Stimulated activated CD4-positive, alpha-beta T cell treated with anti-CD3 and anti-CD28 coated beads, Interleukin-15, amount 100 ng/mL, for 48 hours (primary cell): ENCODE measurements at places on chromosomes 1 and 21.

- no peak for DNase-seq
Measured at GRCh38 chr1:60413091-60413490, 339.5 kb upstream of the C1orf87 start.

DNA sequence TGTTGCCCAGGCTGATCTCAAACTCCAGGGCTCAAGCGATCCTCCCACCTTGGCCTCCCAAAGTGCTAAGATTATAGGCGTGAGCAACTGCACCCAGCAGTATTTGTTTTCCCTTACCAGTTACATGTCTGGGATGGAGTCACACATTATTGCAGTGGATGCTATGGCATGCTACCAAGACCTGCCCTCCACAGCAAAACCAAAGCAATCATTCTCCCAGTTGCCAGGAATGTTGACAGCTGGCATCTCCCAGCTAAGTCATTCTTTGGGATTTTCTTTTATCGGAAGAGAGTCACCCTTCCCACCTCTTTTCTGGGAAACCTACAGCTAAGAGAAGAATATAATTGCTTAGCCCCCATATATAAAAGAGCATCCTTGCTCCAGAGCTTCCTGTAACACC lies 49.4 kb upstream of the RGS7 start:
- no peak for DNase-seq

DNA sequence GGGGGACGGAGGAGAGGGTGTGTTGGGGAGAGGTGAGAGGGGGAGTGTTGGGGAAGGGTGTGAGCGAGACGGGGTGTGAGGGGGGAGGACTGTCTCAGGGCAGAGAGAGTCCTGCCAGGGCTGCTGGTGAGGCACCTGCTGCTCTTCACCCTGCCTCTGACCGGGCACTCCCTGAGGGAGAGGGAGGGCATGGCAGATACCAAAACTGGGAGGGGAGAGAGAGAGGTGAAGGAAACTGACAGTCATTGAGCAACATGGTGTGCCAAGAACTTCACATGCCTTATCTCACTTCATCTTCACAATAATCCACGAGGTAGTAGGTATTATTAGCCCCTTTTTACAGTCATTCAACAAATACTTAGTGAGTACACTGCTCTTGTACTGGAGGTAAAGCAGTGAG lies 61.3 kb upstream of the ARTN start:
- DNase-seq: no peak

- no peak for DNase-seq
Measured at GRCh38 chr1:28236656-28237322, 865 bp downstream of the ATP5IF1 start.

DNA sequence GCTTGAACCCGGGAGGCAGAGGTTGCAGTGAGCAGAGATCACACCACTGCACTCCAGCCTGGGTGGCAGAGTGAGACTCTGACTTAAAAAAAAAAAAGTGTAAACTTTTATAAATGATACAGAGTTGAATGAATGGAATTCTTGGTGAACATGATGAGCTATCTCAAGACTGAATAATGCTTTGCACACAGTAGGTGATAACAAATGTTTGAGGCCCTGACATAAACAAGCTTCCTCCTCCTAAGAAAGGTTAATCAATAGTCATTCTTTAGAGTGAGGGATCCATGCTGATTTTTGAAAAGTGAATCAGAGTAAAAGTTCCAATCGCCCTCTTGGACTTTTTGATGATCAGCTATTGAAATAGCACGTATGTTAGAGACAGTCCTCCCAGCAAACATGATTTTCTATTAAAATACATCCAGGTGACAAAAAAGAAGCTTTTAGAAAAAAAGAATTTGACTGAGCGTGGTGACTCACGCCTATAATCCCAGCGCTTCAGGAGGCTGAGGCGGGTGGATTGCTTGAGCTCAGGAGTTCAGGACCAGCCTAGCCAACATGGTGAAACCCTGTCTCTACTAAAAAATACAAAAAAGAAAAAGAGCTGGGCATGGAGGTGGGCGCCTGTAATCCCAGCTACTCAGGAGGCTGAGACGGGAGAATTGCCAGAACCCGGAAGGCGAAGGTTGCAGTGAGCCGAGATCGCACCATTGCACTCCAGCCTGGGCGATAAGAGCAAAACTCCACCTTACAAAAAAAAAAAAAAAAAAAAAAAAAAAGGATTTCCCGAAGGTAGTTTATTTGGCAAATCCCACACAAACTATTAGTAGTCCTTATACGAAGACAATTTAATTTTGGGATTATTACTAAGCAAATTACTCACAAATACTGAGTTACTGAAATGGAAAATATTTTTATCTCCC lies 181.8 kb downstream of the NFIA start:
- DNase-seq: no peak

- no peak for DNase-seq
Measured at GRCh38 chr1:16628361-16629111, 15.2 kb upstream of the NBPF1 start.

- DNase-seq: no peak
Measured at GRCh38 chr1:167704715-167705114, 17.1 kb upstream of the MPZL1 start.

DNA sequence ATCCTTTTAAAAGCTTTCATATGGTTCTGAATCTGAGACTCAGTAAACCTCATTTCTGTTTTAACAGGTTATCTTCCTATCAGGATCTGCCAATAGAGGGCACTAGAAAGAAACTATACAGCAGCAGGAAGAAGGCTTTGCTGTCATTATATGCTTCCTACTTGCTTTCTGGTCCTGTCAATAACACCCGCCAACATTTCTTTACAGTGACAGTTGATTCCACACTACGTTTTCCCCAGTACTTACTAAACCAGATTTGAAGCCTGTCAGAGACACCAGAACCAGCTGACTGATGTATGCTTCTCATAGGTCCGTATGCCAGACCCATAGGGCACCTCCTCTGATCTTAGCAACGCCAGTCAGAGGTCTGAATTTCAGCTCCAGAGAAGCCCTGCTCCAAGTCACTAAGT lies 341.0 kb upstream of the NEGR1 start:
- DNase-seq: no peak

GRCh38 chr1:223022641-223023473 lies 120.2 kb downstream of the TLR5 start:
- no peak for DNase-seq

DNA sequence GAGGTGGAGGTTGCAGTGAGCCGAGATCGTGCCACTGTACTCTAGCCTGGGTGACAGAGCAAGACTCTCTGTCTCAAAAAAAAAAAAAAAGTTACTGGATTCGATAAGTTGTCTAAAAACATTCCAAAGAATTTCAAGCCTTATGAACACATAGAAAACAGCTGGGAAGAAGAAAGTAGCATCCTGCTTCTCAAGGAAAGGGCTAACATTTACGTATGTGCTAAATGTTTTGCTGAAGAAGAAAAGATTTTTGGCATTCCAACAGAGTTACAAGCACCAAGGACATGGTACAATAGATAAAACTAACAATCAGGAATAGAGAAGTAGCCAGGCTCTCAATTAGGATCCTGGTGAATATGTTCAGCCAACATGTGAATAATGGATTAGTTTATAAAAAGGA lies 69.8 kb downstream of the HFM1 start:
- no peak for DNase-seq

GRCh38 chr1:53731043-53731600 lies 7.8 kb downstream of the GLIS1 start:
- DNase-seq: no peak

GRCh38 chr1:106962591-106962990 lies 93.9 kb upstream of the PRMT6 start:
- DNase-seq: no peak

DNA sequence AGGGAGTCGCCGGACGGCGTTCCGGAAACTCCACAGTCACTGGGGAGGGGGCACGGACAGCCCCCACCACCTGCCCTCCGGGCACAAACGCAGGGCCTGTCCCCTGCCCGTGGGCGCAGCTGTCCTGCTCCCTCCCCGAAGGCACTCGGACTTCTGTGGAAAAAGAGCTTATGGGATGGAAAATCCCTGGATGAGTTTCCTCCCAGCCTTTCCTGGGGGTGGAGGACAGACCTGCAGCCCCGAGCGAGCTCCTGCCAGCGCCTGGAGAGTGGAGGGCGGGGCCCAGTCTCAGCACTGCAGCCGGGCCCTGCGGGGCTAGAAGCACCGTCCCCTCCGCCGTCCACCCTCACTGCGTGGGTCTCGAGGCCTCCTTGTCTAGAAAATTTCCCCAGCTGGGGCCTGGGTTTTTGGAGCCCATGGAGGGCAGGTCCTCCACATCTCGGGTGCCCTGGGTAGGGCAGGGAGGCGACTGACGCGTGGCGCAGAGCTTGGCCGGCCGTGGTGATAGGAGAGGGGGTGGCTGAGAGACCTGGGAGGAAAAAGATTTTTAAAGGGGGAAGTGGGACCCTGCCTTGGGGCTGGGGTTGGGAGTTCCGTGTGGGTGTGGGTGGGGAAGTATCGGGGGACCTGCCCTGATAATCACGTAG lies 6.4 kb upstream of the COL6A1 start:
- no peak for DNase-seq

DNA sequence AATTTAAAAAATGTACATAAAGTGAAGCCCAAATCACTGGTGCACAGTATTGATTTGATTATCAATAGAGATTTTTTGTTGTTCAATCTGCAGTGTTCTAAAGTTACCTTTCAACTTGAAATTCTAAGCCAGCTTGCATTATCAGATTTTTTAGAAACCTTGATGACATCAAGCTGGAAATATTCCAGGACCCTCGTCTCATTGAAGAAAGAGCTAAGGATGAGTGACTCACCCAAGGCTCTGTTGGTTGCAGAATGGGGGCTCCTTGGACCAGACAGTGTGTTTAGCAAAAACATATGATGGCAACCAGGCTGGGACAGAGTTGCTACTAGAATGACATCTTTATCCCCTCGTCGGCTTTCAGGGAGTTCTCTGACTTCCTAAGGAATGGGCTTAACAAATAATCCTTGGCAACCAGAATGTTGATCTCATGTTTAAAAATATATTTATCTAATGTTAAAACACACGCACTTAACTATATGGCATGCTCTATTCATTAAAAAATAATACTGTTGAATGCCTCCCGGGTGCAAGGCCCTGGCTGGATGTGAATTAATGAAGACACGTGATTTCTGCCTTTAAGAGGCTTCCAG lies 79.7 kb downstream of the RUNX3 start:
- no peak for DNase-seq

DNA sequence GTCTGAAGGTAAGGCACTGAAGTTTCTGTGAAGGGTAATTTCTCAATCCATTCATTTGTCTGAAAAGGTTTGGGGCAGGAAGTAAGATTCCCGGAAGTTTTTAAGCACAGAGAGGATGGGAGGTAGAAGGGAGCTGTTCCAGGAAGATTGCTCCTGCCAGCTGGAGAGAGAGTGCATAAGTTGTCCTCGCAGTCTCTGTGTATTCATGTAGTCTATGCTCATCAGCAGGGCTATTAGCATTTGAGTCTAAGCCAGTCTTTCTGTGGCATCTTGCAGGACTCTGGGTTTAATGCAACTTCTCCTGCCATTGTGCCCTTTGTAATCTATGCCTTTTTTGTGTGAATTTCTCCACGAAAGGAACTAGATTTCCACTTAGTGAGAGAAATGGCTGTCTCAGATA lies 140.8 kb upstream of the FGGY start:
- DNase-seq: no peak

DNA sequence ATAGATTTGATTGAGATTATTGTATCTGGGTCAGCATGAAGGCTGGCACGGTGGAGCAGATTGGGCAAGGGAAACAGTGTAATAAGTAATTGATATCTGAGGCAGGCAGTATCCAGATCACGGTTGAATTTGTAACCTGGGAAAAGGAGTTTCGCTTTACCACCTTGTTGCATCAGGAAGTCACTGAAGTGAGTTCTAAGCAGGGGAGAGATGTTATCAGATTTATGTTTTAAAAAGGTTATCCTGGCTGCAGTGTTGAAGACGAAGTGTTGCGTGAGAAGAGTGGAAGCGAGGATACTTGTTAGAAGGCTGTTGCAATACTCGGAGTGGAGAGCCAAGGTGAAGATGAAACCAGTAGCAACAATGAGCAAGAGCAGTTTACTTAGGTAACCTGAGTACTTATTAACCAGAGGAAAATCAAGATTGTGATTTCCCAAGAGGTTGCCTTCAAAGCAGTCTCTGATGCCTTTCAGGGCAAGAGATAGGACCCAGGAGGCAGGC lies 77.8 kb downstream of the LHX9 start:
- no peak for DNase-seq

DNA sequence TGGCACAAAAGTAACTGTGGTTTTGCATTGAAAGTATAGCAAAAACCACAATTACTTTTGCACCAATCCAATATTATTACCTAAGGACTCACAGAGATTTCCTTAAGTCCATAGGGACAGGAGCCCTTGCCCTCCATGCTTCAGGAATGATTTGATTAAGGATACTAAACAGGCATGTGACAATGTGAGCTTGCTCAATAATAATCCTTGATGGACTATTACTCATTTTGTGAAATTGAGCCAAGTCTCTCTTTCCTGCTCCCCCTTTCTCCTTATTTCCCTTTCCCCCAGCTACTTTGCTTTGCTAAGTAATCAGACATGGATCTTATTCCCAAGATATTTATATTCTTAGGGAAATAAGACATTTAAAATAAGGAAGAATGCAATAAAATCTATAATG lies 21.6 kb upstream of the RGL1 start:
- DNase-seq: no peak

DNA sequence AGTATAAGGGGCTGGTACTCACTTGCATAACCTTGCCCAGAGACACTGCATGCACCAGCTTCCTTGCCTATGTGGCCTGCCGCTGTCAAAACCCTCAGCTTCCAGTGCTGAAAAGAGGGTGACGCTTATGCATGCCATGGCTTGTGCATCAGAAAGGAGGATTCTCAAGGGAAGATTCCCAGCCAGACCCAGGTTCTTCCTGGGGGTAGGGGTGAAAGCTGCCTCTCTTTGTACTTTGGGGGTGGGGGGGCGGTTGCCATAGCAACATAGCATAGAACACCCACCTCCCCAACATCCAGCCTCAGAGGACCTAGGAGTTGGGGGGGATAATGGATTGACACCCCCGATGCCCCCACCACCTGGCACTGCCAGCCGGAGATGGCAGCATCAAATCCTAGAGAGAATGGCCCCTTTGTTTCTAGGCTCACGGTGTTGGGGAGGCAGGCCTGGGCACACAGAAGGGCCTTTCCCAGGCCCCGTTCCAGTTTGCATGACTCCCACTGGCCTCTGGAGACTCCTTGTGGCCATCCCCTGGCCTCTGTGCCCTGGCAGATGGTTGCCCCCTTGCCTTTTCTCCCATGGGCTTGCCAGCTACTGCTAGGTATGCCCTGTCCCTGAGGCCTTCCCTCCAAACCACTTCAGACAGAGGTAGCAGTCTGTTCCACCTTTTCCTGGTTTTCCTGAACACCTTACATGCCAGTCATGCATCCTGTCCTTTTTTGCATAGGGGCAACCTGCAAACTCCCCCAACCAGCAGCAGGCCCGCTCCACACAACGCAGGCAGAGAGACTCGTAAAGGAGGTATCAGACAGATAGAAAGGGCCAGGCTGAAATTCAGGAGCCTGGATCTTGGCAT lies 44.6 kb downstream of the RHBG start:
- no peak for DNase-seq

DNA sequence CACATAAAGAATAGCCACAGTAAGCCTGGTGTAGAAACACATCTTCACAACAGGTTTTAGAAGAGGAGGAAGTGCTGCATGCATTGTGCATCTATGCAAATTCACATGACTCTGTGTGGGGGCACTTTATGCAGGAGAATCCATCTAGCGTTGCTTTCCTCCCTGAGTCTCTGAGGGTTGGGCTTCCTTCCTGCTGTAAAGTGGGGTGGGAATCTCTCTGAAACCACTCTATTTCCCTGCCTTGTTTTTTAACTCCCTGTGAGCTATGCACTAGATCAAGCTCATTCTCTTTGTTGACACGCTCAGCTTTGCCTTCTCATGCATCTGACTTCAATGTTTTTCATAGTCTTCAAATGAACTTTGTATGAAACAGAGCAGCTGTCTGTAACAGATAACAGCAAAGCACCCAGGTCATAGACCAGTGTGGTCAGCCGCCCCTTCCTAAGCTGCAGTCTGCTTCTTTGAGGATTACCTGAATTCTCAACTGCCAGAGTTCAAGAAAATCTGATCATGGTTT lies 102.7 kb upstream of the DPH5 start:
- no peak for DNase-seq
